ENCODE measurements at places on chromosomes 5 and 9. TPM values are rescaled to one million over a fixed set of nuclear protein-coding genes. Genes with fewer than 3 reads are reported as not detected.

- no peaks in the 10 kb centered on the region for H3K36me3 ChIP-seq
- no peak overlapping the region for H3K27ac ChIP-seq
- H3K4me3 ChIP-seq, result no peak overlapping the region
- peaks cover 20% of the 10 kb centered on the region for H3K4me1 ChIP-seq
Measured at GRCh38 chr9:109417054-109417453, 81.1 kb downstream of the PTPN3 start.

Gene PSIP1
- 132 TPM for total RNA-seq

Gene LCN6
- total RNA-seq, result not detected

GRCh38 chr5:90909101-90909503 is 350.5 kb downstream of the ADGRV1 start:
- H3K27me3 ChIP-seq, result peaks cover 7% of the 10 kb centered on the region
- no peaks in the 10 kb centered on the region for H3K4me1 ChIP-seq
- H3K4me3 ChIP-seq, result no peak overlapping the region
- H3K36me3 ChIP-seq, result no peaks in the 10 kb centered on the region

Gene SH3TC2
- not detected for total RNA-seq

GRCh38 chr9:17863213-17863883 is 284.5 kb downstream of the SH3GL2 start:
- no peak overlapping the region for H3K4me3 ChIP-seq
- H3K27ac ChIP-seq, result no peak overlapping the region
- H3K36me3 ChIP-seq, result no peaks in the 10 kb centered on the region

GRCh38 chr5:137234973-137235943 is 263.9 kb downstream of the SPOCK1 start:
- H3K36me3 ChIP-seq, result no peaks in the 10 kb centered on the region
- peaks cover 5% of the 10 kb centered on the region for H3K27me3 ChIP-seq
- H3K4me3 ChIP-seq, result no peak overlapping the region
- H3K27ac ChIP-seq, result no peak overlapping the region
- DNase-seq, result no peak

Measured in activated CD4-positive, alpha-beta memory T cell treated with anti-CD3 and anti-CD28 coated beads for 36 hours (primary cell).